ENCODE measurements at places on chromosomes 11 and 22.

- DNase-seq, result no peak
Measured at GRCh38 chr11:69462106-69462951, 19.1 kb upstream of the LINC01488 start.

- DNase-seq, result no peak
Measured at GRCh38 chr11:1388763-1389102, 1.0 kb upstream of the BRSK2 start.

- no peak for DNase-seq
Measured at GRCh38 chr11:81644239-81644840, 1089.3 kb downstream of the FAM181B start.

DNA sequence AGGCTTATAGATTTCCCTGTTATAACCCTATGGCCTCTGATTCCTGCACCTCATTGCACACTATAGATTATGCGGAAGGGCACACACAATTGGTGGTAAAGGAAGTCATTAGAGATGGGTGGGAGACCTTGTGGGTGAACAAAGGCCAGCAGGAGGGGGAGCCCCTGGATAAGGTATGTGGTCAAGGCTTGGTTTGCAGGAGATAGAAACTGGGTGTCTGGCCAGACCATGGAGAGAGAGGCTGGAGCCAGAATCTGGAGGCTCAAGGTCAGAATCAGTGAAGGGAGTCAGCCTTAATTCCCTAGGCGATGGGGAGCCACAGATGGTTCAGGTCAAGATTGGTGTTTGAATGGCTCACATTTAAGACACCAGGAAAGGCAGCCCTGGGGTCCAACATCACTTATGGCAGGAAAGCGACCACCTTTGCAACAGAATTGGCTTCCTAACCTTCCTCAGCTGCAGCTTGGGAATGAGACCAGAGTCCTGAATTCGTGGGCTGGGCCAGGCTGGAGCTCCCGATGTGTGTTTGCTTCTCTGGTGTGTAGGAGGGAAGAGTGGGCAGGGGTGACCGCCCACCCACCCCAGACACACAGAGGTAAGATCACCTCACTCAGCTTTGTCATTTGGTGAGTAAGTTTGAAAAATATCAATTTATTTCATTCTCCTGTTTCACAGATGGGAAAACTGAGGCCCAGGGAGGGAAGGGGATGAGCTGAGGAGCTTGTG, 22.7 kb upstream of the SCUBE1 start:
- no peak for DNase-seq

- DNase-seq, result no peak
Measured at GRCh38 chr11:90753546-90753945, 530.7 kb upstream of the CHORDC1 start.

DNA sequence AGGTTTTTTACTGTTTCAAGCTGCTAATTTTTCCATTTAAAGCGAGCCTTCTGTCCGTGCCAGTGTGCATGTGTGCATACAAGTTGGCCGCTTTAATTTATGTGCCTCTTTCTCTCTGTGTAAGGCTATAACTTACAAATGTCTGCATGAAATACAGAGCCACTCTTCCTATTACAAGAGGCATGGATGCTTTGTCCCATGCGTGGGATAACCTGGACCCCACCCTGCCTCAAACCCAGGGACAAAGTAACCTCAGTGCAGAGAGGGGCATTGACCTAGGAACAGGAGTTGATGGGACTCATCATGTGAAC, 28.8 kb downstream of the PKNOX2 start:
- no peak for DNase-seq

DNA sequence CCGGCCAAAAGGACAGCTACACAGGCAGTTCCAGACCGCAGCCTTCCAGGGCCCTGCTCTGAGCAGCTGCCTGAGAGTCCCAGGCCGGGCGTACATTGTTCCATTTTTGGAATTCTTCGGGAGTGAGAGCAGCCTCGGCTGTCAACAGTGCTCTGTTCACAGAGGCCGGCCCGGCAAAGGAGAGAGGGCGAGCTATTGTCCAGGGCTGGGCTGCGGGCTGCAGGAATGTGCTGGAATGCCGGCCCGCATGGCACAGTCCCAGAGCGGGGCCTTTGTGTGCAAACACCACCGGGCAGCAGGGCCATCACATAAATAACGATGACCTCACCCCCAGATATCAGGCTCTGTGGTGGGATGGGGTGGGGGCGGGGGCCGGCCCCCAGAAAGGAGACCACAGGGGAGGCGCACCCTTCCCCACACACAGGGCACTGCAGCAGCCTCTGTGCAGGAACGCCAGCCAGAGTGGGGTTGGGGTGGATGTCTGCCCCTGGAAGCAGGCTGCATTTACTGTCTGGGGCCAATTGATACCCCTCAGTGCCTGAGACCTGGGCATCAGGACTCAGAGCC, 15.8 kb downstream of the LINC01488 start:
- no peak for DNase-seq
